Osteoblast (primary cell): ENCODE measurements at places on chromosomes 11 and 22. TPM values are rescaled to one million over a fixed set of nuclear protein-coding genes. Genes with fewer than 3 reads are reported as not detected.

Gene KIF18A
- 4.0 and 5.0 TPM in 2 replicates for total RNA-seq

Gene GRIK4
- total RNA-seq: under 0.01 and 0.29 TPM in 2 replicates

DNA sequence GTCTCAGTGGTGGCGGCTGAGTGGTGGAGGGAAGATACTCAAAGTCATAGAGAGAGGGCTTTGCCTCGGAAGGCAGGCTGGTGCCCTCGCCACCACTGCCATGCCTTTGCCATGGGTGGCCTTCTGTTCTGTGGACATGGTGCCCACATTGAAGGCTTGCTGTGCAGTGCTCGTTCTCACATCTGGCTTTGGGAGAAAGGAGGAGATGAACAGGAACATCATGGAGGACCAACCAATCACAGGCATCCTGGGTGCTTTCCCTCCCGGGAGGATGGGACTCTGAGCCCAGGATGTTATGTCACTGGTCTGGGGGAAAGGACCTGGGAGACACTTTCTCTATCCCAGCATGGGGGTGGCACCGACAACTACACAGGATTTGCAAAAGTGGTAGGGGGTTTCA is 82.3 kb upstream of the NARS2 start:
- no peaks in the 10 kb centered on the region for H3K4me1 ChIP-seq
- no peak for DNase-seq
- H3K27ac ChIP-seq: no peak overlapping the region
- H3K27me3 ChIP-seq: no peaks in the 10 kb centered on the region

DNA sequence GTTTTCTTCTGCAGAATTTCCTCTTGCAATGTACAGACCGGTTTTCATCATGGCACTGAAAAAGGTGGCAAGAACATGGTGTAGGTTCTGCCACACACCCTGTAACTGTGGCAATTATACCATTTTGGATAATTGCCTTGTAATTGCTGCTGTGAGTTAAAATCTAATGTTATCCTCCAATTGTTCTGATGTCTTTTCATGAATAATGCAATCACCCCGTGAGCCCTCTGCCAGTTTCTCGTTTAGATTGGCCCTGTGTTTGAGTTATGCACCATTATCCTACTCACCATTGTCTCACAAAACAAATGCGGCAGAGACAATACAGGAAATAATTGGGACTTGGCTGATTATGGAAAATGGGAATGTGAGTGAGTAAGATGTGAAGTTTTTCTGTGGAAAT is 61.8 kb upstream of the MTNR1B start:
- DNase-seq: no peak
- no peaks in the 10 kb centered on the region for H3K27me3 ChIP-seq
- no peak overlapping the region for H3K4me3 ChIP-seq
- no peak overlapping the region for H3K27ac ChIP-seq
- H3K4me1 ChIP-seq: no peaks in the 10 kb centered on the region

- H3K27me3 ChIP-seq: peaks cover 26% of the 10 kb centered on the region
- H3K27ac ChIP-seq: no peak overlapping the region
- no peaks in the 10 kb centered on the region for H3K36me3 ChIP-seq
- no peak overlapping the region for H3K4me3 ChIP-seq
- DNase-seq: no peak
Observed at GRCh38 chr11:121231576-121232278, 60.8 kb upstream of the SC5D start.

DNA sequence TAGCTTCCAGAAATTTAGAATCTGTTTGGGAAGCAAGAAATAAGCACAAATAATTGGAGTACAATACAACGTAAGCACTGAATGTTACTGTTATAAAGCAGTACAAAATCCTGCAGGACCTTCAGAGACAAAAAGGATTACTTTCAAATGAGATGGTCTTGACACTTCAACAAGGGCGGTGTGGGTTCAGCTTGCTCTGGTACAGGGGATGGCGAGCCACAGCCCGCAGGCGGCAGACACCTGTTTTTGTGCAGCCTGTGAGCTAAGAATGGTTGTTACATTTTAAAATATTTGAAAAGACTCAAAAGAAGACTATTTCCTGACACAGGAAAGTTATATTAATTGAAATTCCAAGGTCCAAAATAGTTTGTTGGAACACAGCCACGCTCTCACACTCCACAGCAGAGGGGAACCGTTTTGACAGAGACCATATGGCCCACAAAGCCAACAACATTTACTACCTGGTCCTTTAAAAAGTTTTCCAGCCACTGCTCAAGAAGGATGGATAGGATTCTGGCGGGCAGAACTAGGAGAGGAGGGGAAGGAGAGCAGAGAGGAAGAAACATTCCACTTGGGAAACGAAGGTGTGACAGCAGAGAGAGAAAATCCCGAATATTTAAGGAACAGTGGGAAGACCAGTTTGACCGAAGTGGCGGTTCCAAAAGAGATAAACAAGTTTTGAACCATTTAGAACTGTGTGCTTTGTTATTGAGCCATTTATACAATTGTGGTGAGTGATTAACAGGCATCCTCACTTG is 6.3 kb downstream of the PRDM10 start:
- no peak overlapping the region for H3K4me3 ChIP-seq
- DNase-seq: no peak
- H3K36me3 ChIP-seq: no peaks in the 10 kb centered on the region

GRCh38 chr11:78822931-78823423 is 248.3 kb upstream of the NARS2 start:
- H3K27ac ChIP-seq: no peak overlapping the region
- no peaks in the 10 kb centered on the region for H3K4me1 ChIP-seq
- no peaks in the 10 kb centered on the region for H3K36me3 ChIP-seq
- no peak overlapping the region for H3K4me3 ChIP-seq

DNA sequence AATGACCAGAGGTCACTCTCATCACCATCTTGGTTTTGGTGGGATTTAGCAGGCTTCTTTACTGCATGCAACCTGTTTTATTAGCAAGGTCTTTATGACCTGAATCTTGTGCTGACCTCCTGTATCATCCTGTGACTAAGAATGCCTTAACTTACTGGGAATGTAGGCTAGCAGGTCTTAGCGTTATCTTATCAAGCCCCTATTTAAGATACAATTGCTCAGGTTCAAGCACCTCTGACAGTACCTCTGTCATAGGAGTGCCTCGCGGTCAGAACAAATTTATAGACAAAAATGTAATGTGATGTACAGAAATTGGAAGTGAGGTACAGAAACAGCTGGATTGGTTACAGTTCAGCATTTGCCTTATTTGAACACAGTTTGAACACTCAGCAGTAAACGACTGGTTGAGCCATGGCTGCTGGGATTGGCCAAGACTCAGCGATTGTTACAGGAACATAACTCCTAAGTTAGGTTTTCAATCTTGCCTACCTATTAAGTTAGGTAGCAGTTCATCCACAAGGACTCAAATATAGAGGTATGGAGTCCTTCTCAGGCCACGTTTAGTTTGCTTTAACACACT is 16.1 kb upstream of the TMEM123 start:
- H3K36me3 ChIP-seq: no peaks in the 10 kb centered on the region
- H3K4me1 ChIP-seq: peaks cover 18% of the 10 kb centered on the region
- no peak for DNase-seq
- no peak overlapping the region for H3K4me3 ChIP-seq
